Pulmonary artery endothelial cell (primary cell): ENCODE measurements at places on chromosomes 2 and 18.

DNA sequence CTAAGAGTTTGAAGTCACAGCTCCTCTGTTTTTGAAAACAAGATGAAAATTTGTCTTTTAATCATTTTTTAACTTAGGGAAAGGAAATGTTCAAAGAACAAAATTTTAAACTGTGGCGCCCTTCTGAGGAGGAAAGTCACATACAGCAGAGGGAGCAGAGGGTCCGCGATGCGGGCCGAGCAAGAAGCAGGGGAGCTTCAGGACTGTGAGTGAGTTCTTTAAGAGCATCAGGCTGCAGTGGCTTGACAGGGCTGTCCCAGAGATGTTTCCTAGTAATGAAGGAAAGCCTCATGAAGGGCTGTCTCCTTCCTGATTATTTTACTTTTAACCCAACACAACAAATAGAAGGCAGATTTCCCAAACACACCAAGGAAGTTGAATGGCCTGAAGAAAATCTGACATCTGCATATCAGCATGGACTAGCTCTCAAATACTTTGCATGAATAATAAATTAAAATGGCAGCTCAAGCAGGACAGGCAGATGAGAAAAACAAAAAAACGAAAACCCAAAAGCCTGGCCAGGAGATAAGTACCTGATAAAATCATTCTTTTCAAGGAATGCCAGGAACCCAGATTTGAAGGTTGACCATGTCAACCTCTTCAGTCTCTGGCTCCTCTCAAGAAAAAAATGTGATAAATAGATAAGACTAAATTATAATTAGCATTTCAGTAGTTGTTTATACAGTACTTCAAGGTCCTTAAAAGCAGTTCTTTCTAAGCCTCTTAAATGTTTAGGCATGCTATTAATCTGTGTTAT, 60.8 kb downstream of the SLC40A1 start:
- DNase-seq, result no peak

GRCh38 chr2:19371996-19372582, 13.7 kb upstream of the OSR1 start:
- DNase-seq, result no peak

DNA sequence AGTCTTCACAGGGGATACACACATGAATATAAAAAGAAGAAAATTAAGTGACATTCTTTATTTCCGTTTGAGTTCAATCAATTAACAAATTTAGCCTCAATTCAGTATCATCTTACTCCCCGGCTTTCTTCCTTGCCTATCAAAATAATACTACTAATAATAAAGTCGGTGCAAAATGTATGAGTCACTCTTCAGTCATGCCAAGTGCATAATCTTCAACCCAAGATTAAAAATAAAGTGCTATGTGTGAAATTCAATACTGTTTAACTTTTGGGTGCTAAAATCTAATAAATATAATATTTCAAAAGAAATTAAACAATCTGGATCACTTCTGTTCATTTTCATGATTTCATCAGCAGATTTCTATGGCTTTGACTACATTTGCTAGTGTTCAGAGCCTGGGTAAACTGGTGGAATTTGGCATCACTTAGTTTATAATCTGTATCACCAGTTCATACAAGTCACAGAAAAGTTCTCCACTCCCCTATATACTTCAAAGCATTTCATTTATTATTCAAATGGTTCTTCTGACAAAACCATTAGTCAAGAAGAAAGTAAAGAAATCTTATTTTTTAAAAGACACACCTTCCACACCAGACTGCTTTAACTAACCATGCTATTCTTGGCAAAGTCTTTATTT, 183.6 kb downstream of the THADA start:
- no peak for DNase-seq

- no peak for DNase-seq
Observed at GRCh38 chr2:48727560-48727959, 28.0 kb downstream of the LHCGR start.

GRCh38 chr18:6505498-6505875, 90.8 kb upstream of the L3MBTL4 start:
- no peak for DNase-seq

DNA sequence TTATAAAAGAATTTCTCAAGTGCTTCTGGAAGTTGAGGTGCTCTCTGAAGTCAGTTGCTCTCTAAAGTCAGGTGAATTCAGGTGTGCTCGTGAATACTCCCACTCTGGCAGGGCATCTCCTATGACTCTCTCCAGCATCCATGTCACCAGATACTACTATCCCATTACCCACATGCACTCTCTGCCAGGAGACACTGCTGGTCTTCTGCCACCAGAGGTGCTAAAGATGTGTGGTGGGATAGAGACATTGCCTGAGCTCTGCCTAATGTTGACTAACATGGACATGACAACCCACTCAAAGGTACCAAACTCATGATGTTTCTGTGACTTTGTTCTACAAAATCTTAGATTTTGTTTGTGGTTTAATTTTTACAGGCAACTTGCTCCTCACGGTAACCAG, 106.4 kb upstream of the HNRNPA3 start:
- DNase-seq, result no peak

GRCh38 chr2:226583715-226584114, 215.9 kb downstream of the IRS1 start:
- DNase-seq, result no peak

DNA sequence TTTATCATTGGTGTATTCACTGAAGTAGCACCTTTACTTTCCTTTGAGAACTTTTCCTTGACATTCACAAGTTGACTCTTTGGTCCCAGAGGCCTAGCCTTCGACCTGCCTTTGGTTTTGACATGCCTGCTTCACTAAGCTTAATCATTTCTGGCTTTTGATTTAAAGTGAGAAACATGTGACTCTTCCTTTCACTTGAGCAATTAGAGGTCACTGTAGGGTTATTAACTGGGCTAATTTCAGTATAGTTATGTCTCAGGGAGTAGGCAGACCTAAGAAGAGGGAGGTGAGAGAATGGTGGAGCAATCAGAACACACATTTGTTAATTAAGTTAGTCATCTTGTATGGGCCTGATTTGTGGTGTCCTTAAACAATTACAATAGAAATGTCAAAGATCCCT, 1040.7 kb upstream of the SLC39A10 start:
- no peak for DNase-seq

DNA sequence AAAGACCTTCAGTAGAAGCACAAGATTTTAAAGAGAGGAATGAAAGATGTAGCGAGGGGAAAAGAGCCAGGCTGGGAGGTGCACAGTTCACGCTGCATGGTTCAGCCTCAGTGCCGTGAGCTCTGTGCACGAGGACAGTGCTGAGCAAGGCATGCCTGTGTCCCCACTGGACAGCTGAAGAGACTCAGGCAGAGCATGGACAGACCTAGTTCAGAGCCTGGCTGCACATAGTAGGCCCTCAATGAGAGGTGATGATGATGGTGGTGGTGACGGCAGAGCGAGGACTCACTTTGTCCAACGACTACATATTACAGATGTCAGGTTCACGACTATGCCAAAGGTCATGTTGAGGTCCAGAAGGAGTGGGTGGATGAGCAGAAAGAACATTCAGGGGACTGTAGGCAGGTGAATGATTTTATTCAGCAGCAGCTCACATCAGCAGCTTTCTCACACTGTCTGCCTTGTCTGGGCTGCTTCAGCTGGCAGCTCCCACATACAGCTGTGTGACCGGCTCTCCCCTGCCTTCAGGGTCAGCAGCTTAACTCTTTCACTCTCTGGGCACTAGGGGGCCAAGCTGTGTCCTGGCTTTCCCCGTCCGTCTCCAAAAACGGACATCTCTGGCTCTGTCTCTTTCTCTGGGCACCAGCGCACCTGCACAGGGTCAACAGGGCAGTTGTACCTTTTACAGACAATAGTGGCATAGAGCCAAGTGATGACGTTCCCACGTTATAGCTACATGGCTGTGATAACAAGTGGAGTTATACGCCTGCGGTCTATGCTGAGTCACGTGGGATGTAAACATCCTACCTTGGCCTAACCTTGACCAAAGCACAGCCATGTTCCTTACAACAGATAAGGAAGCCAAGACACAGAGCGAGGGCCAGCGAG, 128.8 kb upstream of the MSH6 start:
- DNase-seq, result no peak

- DNase-seq, result no peak
Observed at GRCh38 chr2:133240491-133241223, 327.6 kb downstream of the NCKAP5 start.

GRCh38 chr2:238425979-238426567, 654 bp upstream of the ASB1 start:
- DNase-seq, result no peak

GRCh38 chr2:50645346-50645745, 386.6 kb downstream of the NRXN1 start:
- no peak for DNase-seq

- no peak for DNase-seq
Observed at GRCh38 chr2:8409461-8410260, 272.2 kb upstream of the ID2 start.

DNA sequence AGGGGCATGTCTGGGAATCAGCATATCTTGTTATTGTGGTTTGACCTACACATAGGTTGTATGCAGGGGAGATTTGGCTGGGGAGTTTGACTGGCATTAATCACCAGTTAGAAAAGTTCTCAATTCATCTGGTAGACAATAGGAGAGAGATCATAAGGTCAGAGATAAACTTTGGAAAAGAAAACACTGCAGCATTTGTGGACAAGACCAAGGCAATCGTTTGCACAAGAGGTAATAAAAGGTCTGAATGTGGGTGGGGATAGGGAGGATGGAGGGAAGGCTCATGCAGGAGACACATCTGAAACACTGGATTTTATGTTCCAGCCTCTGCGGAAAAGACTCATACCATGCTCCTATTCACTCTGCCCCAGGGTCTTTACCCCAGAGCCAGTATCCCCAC, 136.9 kb downstream of the MAIP1 start:
- no peak for DNase-seq

- no peak for DNase-seq
Observed at GRCh38 chr2:205681401-205682238, 681 bp upstream of the NRP2 start.

- DNase-seq, result no peak
Observed at GRCh38 chr2:166972002-166972401, 83.7 kb downstream of the XIRP2 start.

GRCh38 chr2:71389384-71390072, 57.9 kb downstream of the ZNF638 start:
- no peak for DNase-seq

DNA sequence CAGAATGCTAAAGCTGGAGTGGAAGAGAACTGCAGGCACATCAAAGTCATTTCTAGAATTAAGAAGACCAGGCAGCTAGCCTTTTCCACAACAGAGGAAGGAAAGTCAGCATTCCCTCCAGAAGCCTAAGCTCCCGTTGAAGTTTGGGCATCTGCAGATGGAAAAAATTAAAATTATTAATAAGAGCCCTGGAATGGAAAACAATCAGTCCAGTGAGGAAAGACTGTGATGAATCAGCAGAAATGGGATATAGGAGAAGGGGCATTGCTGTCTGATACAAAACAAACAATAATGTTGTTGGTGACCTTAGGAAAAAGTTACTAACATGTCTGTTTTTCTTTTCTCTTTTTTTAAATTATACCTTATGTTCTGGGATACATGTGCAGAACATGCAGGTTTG, 450.7 kb upstream of the SLC14A2 start:
- DNase-seq, result no peak

- DNase-seq, result peak; percentile 64
Observed at GRCh38 chr2:163735685-163736432, at the start of gene FIGN. Gene FIGN (minus strand): TSS chr2:163736008. CDS start chr2:163734927, 1,081 bp downstream.

DNA sequence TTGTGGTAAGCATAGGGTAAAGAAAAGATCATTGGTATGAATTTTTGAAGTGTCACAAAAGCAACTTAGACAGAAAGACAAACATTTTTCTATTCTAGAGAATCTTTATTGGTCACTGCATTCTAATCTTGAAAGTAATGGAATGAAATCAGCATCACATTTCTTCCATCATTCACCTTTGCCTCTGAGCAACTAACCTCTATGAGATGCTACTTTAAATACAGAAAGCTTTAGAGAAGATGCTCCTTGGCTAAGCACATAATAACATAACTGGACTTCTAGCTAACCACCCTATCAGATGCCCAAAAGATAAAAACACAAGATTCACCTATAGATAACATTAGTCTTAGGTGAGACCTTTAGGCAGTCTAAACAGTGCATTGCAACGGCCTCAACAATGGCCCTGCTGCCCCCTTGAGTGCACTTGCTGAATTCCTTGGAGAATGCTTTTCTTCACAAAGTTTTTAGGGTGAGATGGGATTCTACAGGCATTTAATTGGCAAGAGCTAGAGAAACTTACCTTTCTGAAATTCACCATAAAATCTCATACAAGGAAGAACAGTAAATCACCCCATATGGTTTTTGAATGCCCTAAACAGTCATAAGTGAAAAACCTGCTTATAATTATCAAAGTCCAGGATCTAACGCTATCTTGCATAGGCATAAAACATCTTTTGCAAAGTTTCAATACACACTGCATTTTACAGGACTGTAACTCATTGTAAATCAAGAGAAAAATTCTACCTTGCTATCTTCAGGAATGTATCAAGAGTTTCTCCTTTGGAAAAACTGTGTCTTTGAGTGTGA, 791.3 kb upstream of the CHAC2 start:
- DNase-seq, result no peak
